ENCODE measurements at places on chromosomes 7 and 10.
A peak's percentile ranks its signal among the peaks of the same experiment; 100 is the strongest.

GRCh38 chr7:54869523-54869922, 110.5 kb upstream of the SEC61G start:
- no peak for DNase-seq

GRCh38 chr10:110207011-110207804, at the start of gene MXI1:
MXI1 (plus strand) TSS chr10:110207605; CDS start chr10:110207809, 204 bp downstream.
- DNase-seq: peak; percentile 75

DNA sequence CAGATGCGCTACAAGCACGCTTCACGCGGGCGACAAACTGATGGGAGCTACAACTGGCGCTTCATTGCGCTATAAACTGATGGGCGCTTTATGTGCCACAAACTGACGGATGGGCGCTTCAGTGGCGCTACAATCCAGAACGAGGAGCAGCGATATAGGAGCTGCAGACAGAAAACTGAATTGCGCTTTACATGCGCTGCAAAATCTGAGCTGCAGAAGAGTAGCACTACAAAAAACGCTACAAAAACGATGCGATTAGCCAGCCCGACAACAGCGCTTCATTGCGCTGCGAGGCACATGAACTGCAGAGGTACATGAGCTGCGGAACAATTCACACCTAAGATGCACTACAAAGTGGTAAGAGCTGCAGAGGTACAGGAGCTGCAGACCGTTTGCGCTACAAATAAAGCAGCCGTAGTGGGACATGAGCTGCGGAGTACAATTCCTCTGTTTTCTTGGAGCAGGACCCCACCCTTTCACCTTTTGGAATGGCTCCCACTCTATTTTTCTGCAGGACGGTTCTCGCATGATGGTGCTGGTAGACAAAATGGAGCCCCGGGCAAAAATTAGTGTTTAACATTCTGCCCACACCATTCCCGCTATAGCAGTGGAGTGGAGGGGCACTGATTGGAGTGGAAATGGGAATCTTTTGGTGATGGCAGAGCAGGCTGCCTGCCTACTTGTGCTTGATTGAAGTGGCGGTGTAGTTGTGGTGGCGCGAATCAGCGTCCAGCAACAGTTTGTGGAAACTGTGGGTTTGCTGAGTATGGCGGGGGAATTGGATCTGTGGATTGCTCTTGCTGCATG, 1.2 kb upstream of the SGCE start:
- no peak for DNase-seq

GRCh38 chr7:73971704-73972341, 56.1 kb upstream of the ELN start:
- no peak for DNase-seq

- DNase-seq: no peak
These were observed 434.1 kb downstream of the DNAJB9 start for GRCh38 chr7:109003742-109004141.

- no peak for DNase-seq
These were observed 85.9 kb downstream of the CDK6 start for GRCh38 chr7:92750447-92750839.
